ENCODE measurements at places on chromosomes 2 and 18.

DNA sequence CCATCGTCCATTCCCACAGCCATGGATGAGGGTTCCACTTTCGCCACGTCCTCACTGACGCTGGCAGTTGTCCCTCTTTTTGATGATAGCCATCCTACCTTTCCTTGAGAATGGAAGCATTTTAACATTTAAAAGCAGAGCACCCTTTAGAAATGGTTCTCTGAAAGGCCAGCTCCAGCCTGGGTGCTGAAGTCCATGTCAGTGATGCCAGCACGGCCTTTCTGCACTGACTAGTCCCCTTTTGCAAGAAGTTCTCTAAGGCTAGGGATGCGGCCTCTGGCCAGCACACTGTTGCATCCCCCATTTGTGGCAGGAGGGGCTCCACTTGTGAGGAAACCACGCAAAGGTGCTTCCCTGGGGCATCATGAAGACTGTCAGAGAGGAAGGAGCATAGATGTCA, 203.5 kb downstream of the MGAT5 start:
- DNase-seq = no peak

DNA sequence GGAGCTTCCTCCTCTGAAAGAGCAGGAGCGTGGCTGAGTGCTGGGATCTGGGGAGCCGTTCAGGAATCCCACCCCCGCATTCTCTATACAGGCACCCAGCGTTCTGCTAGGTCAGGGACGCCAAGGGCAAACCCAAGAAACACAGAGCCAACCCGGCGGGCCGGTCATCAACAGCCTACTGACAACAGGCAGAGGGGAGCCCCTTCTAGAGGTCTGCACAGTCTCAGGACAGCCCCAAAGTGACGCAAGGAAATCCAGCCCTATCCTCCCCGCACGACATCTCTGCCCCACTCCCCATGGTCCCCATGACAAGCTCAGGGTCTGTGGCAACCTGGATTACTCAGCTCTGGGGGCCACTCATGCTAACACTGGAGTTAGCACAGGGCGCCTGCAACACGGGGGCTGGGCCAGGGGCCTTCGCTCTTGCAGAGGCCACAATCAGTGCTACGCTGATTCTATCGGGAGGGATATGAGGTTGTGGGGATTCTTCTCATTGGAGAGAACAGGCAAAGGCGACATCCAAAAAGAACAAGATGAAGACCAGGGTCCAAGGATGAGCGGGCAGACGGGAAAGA, 81.6 kb downstream of the PXDN start:
- no peak for DNase-seq

DNA sequence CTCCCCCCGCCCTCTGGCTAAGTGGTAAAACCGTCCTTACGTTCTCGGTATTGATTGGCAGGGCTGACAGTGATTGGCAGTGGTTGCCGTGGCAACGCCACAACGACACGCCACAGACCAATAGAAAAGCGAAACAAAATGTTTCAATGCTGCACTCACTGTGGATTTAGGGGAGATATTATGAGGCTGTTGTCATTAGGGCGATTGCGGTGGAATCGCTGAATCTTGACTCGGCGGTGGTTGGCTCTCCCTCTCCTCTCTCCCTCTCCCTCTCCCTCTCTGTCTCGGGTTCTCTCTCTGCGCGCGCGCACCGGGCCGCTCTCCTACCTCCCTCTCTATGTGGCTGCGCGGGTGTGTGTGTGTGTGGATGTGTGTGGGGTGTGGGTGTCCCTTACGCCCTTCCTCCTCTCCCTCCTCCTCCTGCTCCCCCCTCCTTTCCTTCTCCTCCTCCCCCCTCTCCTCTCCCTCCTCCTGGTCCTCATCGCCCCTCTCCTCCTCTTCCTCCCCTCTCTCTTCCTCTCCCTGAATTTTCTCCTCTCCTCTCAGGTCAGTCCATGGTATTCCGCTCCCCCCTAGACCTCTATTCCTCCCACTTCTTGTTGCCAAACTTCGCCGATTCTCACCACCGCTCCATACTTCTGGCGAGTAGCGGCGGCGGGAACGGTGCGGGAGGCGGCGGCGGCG, at the start of gene SIX3:
Gene SIX3 (plus strand): TSS at position 152 of the 684 bp plus-strand sequence. CDS start 403 bp downstream, at position 555.
- no peak for DNase-seq

GRCh38 chr2:25608718-25609117, 64.7 kb downstream of the DTNB start:
- DNase-seq = no peak

- no peak for DNase-seq
Measured at GRCh38 chr2:120429586-120430500, 83.9 kb downstream of the INHBB start.

GRCh38 chr18:49201464-49201863, 250.7 kb upstream of the SMAD7 start:
- no peak for DNase-seq

DNA sequence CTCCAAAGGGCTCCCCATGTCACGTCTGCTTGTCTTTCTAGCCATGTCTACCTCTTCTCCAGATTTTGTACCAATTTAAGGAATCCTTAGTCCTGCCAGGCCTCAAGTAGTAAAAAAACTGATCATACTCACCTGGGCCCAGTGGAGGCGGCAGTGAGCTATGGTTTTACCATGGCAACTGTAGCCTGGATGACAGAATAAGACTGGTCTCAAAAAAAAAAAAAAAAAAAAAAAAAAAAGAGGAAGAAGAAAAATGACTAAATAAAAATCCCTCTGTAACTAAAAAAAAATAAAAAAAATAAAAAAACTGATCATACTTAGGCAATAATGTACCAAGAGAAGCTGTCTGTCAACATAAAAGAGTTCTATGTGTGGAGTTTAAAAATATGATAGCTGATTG, 221.6 kb downstream of the NR4A2 start:
- DNase-seq = peak; percentile 13

DNA sequence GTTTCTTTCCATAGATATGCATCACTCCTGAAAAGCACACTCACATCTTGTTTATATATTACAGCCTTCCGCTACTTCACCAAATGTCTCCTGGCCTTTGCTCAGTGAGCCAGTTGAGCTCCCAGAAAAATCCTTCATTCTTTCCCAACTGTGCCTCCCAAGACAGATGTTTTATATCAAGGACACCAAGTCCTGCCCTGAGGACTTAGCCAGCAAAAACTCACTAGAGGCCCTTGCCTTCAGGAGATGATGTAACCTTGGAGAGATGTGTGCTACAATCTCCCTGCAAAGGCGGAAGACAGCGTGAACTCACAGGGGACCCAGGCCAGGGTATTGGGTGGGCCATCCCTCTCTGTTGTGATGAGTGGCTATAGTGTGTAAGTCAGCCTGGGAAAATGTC, 86.1 kb upstream of the CTAGE1 start:
- no peak for DNase-seq

GRCh38 chr2:170248574-170249393, 70.8 kb downstream of the MYO3B start:
- no peak for DNase-seq

DNA sequence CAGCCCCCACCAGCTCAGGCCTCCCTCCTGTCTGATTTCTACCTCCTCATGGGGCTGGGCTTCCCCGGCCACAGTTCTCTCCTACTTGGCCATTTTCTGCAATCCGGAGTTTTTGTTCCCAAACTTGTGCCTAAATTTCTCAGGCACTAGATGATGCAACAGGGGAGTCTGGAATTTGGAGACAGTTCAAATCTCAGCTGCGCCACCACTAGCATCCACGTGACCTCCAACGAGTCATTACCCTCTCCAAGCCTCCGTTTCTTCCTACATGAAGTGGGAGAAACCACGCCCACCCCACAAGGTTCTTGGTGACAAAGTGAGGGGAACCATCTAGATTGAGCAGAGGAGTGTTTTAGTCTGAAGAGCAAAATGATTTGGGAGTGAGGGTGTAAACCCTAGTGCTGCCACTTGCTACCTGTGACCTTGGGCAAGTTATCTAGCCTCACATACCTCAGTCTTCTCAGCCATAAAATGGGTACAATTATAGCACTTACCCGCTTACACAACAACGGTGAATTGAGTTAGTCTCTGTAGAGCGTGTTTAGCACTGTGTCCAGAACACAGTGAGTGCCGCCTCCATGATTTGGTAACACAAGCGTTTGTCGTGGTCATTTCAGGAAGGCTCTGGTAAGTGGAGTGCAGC, 61.4 kb upstream of the ASAP2 start:
- no peak for DNase-seq
